ENCODE measurements at places on chromosomes 11 and 22.

GRCh38 chr22:43777286-43777685 lies 34.8 kb downstream of the EFCAB6 start:
- peak; percentile 35 for DNase-seq

GRCh38 chr11:18927550-18928322 lies 11.5 kb downstream of the MRGPRX1 start:
- no peak for DNase-seq

GRCh38 chr11:27029966-27030365 lies 10.6 kb upstream of the BBOX1 start:
- DNase-seq = no peak

- no peak for DNase-seq
Observed at GRCh38 chr22:44530569-44530968, 32.5 kb upstream of the RTL6 start.

DNA sequence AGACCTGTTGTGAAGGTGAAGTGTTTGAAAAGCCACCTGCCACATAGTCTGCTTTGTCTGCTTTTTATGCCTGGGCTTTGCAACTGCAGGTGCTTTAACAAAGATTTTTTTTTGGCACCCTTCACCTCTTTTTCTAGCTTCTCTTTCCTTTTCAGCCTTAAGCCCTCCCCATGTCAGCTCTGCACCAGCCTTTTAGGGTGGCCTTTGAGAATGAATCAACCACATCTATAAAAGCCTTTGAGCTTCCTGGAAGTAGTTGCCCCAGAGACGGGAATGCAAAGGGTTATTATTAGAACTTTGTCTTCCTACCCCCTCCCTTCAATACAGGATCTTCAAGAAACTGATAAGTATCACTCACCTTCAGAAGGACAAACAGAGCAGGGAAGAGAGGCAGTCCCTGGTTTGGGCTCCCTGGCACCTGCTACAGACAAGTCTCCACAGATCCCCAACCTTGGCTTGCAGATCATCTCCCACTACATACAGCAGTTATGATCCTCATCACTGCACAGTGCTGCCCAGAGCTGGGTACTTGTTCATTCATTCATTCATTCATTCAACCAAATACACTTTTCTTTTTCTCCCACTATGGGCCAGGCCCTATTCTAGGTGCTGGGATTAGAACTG lies 8.0 kb downstream of the PVALB start:
- no peak for DNase-seq

- no peak for DNase-seq
Observed at GRCh38 chr22:32644252-32645100, 157.0 kb upstream of the TIMP3 start.

- no peak for DNase-seq
Observed at GRCh38 chr11:77137421-77137820, 9.4 kb downstream of the MYO7A start.

DNA sequence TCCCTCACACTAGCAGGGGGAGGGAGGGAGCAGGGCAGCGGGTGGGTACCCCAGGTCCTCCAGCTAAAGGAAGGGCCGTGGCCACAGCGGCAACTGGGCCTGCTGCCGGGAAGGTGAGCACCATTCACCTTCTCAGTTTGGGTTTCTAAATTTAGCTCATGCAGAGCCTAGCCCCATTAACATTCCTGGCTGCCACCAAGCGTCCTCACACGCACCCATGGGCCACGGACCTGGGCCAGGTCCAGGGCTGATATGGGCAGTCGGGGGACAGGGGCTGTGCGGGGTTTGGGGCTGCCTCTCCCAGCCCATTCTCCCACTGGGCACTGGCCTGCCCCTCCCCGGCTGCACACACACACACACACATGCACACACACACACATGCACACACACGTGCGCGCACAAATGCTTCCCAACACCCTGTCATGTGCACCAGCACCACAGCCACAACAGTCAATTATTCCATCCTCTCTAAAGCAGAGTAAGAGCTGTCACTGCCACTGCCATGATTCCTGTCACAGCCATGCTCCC lies 28.7 kb downstream of the SYT7 start:
- no peak for DNase-seq

GRCh38 chr11:102577182-102577581 lies 46.6 kb upstream of the MMP7 start:
- DNase-seq = no peak

DNA sequence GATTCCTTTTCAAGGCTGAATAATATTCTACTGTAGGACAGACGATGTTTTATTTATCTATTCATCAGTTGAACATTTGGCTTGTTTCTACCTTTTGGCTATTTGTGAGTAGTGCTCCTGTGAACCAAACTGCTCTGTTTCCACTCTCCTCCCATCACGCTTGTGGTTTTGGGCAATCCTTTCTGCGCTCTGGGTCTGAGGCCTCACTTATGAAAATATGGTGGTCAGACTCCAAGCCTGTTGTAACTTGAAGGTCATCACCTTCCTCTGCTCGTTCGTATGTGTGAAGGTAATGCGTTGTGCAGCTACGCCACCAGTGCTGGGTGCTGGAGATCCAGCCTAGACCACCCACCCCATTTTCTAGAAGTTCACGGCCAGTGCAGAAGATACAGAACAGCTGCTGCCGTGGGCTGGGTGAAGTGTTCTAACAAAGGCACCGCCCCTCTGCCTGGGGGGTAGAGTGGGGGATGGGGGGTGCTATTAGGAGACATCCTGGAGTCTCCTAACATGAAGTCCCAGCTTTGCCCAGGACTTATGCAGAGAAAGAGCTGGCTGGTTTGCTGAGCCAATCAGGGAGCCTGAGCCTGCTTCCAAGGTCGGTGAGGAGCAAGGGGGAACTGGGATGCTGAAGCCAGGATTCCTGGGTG lies 21.0 kb downstream of the PTPN5 start:
- no peak for DNase-seq

GRCh38 chr11:116577273-116577672 lies 195.5 kb downstream of the BUD13 start:
- no peak for DNase-seq

DNA sequence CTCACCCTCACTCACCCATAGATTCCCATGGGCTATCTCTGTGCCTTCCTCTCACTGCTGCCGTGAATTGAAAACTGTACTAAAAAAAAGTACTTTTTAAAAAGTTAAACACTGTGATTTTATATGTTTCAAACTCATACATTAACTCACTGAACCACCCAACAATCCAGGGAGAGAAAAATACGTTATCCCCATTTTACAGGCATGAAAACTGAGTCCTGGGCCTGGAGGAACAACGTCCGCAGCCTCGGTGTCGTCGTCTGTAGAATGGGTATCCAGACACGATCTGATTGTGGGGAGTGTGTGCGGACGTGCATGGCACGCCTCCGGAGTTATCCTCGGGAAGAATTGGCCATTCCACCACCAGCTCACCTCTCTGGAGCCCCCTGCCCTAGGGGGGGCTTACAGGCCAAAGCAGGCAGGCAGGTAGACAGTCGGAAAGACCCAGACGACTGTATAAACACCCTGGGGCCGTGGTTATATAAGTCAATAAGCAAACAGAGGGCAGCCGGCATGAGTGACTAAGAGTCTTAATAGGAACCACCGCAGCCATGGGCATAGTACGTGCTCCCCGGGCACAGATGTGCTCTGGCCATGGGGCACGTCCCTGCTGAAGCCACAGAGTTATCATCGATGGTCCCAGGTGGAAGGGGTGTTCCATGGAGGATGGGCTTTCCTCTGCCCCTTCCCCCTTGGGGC lies 7.1 kb upstream of the PDGFB start:
- no peak for DNase-seq

GRCh38 chr11:125082611-125083311 lies 19.7 kb downstream of the SLC37A2 start:
- DNase-seq = no peak

- no peak for DNase-seq
Observed at GRCh38 chr11:9277176-9277575, 12.0 kb upstream of the DENND5A start.

DNA sequence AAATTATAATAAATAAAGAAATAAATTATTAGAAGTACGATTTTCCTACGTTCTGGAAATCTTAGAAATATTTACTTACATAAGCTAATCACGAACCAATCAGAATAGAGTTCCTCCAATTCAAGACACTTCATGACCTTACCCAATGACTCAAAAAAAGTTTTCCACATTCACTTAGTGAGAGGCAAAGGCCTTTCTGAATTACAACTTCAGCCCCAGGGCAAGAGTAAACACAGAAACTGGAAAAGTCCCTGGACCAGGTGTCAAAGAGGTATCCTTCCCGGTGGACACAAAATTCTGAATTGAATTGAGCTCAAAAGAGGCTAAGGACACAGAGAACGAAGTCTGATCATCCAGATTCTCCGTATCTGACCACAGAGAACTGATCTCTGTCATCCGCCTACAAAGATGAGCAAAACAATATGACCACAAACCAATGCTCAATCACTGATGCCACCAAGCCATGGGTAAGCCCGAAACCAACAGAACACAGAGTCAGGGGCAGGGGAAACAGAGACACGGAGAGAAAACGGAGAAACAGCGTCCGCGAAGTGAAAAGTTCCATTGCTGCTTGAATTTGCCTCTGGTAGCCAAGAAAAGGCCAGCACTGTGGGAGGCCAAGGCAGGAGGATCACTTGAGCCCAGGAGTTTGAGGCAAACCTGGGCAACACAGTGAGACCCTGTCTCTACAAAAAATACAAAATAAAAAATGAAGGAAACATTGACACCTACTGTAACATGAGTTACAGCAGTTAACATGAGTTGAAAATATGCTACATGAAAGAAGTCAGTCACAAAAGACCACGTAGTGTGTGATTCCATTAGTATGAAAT lies 6.8 kb downstream of the BID start:
- DNase-seq = no peak

- no peak for DNase-seq
Observed at GRCh38 chr22:21101877-21102638, 56.3 kb downstream of the LRRC74B start.

GRCh38 chr11:17395554-17395961 lies 7.1 kb upstream of the KCNJ11 start:
- DNase-seq = no peak

DNA sequence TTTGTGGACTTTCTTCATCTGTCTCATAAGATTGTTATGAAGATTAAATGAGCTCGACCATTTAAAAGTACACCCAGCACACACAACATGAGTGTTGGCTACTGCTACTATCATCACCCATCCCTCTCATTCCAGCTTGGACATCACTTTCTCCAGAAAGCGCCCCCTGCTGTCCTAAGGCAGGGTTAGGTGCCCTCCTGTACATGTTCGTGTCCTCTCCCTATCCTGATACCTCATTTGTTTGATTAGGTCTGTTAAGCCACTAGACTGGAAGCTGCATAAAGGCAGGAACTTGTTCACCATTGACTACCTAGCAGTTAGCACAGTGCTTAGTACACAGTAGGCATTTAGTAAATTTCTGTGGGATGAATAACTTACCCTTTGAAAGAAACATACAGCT lies 85.5 kb downstream of the ENTHD1 start:
- DNase-seq = no peak
